HFFc6 (cell line): ENCODE measurements at places on chromosomes 11 and 22.

DNA sequence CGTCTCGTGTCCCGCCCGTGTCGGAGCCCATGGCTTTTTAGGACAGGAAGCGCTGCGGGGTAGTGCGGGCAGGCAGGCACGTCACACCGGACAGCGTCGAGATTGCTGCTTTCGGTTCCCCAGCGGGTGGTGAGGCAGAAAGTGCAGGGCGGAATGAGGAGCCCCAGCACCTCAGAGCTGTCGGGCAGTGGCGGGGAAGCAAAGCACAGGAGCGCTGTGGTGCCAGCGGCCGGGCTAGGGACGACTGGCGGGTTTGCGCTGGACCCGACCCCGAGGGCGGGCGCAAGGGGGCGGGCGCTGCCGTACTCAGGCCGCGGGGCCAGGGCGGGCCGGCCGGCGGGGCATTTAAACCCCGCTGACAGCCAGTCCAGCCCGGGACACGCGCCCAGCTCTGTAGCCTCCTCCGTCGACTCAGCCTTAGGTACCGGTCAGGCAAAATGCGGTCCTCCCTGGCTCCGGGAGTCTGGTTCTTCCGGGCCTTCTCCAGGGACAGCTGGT, at the start of gene SLC37A2:
TSS of gene SLC37A2 (plus strand) at position 375 of the 498 bp plus-strand sequence. CDS start at position 438, 63 bp downstream.
- peak; percentile 36 for DNase-seq

DNA sequence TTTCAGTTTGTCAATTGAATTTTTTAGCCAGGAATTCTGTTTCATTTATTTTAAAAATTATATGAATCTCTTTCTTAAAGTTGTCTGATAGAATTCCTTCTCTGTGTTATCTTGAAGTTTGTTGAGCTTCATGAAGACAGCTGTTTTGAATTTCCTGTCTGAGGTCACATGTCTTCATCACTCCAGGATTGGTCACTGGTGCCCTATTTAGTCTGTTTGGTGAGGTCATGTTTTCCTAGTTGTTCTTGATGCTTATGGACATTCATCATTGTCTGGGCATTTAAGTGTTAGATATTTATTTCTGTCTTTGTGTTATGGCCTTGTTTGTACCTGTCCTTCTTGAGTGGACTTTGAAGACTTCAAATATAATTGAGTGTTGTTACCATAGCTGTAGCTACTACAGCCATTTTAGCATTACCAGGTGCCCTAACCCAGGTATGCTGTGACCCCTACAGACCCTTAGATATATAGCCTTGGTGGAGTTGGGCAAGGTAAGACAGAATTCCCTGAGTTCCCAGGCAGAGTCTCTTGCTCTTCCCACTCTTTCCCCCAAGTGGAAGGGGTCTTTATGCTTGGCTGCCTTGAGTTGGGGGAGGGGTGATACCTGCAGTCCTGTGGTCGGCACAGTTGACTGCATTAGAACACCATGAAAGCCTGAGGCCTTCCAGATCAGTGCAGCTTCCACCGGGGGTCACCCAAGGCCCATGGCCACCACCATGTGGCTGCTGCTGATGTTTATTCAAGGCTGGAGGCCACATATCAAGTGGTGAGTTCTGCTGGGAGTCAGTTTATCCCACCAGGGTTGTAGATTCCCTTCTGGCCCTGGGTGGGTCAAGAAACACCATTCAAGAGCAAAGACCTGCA, 229.6 kb downstream of the DYNC2H1 start:
- DNase-seq = peak; percentile 58

DNA sequence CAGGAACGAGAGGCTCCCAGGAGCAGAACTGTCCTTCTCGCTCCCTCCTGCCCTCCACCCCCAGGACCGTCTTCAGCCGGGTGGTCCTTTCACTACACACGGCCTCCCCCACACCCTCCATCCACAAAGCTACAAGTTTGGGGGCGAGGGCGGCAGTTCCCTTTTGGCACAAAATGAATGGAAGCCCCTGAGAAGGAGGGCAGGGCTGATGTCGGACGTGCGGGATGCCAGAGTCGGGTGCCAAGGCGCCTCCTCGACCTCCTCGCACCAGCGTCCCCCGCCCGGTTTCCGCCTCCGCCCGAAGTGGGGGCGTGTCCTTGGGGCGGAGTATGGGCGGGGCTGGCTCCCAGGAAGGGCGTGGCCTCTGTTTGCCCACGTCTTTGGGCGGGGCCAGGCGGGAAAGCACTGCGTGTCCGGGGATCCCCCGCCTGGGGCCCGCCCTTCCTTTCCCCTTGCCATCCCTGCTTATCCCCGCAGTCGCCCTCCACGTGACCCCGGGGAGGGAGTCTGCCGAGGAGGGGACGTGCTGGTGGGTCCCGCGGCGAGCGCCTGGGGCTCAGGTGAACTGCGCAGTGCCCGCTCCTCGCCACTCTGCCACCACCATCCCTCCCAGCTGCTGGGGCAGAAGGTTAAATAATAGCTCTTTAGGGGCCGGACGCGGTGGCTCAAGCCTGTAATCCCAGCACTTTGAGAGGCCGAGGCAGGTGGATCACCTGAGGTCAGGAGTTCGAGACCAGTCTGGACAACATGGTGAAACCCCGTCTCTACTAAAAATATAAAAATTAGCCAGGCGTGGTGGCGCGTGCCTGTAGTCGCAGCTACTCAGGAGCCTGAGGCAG, 937 bp upstream of the EFEMP2 start:
- peak; percentile 86 for DNase-seq

DNA sequence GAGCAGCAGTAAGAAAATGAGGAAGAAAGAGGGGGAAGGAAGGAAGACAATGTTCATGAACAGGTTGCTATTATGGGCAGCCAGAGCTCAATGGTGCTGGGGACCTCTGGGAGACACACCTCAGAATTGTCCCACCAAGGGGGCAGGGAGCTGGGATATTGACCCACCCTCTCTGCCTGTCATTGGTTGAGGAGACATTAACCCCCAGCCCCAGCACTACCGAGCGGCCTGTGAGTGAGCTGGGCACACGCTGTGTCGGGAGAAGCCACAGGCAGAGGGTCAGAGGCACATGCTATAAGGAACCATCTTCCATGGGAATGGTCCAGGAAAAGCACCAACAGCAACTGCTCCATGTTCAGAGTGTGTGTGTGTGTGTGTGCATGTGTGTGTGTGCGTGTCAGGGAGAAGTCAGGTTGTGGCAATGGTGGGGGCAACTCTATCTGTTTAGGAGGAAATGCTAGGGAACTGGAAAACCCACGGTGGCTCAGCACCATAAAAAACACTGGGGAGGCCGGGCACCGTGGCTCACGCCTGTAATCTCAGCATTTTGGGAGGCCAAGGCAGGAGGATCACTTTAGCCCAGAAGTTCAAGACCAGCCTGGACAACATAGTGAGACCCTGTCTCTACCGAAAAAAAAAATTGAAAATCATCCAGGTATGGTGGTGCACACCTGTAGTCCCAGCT, 49.2 kb downstream of the CD6 start:
- DNase-seq = no peak

- no peak for DNase-seq
Observed at GRCh38 chr22:37500745-37501609, 14.8 kb upstream of the MFNG start.

- DNase-seq = no peak
Observed at GRCh38 chr11:90434858-90435257, 212.0 kb upstream of the CHORDC1 start.

DNA sequence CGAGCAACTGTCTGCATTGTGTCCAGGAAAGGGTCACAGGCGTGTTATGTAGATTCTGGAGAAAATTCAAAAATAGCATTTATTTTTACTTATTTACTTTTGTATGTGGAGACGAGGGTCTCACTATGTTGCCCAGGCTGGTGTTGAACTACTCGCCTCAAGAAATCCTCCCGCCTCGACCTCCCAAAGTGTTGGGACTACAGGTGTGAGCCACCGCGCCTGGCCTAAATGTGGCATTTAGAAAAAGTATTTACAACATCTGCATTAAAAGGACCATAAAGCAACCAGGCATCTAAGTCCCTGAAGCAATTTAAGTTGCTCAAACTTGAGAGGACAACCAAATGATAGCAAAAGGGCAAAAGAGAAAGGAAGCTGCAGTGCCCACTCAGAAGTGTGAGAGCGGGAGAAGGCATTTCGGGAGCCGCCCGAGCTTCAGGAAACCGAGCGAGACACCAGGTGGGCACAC, 595 bp downstream of the TRIM66 start:
- no peak for DNase-seq

GRCh38 chr11:132357811-132358572, 987.6 kb downstream of the NTM start:
- DNase-seq = no peak

GRCh38 chr11:86067009-86067850, 1.7 kb downstream of the PICALM start:
- no peak for DNase-seq

- no peak for DNase-seq
Observed at GRCh38 chr11:75301131-75301530, 50.3 kb downstream of the ARRB1 start.

DNA sequence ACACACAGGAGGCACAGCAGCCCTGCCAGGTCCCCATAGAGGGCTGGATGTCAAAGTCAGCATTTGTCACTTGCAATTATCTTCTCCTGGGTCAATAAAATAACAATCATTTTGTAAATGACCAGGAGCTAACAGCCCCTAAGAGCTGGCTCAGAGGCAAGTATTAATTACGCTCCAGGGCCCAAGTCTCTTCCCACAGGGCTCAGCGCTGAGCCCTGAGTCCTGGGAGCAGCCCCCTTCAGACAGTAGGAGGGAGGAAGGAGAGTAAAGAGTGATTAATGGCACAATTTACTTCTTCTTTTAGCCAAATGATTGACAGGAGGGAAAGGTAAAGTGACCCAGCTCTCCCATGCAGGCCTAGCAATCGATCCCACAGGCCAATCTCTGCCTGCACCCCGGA, 99.0 kb upstream of the DRD2 start:
- DNase-seq = no peak

DNA sequence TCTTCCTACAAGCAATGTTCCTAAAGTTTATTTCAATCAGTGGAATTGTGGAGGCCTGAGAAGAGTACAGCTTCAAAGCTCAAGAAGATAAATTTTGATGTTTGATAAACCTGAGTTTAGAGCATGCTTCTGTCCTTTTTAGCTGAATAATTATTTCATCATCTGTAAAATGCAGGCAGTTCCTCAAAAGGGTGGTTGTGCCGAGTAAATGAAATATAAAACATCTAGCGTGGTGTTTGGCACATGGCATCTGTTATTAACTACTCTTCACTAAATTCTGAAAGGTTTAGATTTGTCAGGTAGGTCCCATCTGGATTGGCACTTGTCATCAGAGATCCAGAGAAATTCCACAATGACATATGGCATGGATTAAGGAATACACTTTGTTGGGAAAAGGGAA, 155.1 kb downstream of the DDX10 start:
- DNase-seq = no peak

DNA sequence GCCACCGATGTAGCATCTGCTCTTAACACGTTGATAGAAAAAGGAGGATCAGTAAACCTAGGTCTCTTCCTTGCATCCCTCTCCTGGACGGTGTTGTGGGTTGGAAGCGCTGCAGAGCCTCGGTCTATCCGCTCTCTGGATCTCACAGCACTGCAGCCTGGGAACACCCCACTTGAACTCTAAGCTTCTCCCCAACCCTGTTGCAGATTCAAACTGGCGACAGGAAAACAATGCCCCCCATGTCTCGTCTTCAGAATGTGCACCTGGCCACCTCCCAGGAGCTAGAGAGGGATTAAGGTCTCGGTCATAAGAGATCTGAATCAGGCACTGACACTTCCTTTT, 454 bp downstream of the TMEM218 start:
- DNase-seq = no peak

GRCh38 chr11:73343076-73343873, 32.9 kb upstream of the RELT start:
- DNase-seq = no peak

- DNase-seq = no peak
Observed at GRCh38 chr11:59459916-59460315, 3.2 kb downstream of the OR4D6 start.

DNA sequence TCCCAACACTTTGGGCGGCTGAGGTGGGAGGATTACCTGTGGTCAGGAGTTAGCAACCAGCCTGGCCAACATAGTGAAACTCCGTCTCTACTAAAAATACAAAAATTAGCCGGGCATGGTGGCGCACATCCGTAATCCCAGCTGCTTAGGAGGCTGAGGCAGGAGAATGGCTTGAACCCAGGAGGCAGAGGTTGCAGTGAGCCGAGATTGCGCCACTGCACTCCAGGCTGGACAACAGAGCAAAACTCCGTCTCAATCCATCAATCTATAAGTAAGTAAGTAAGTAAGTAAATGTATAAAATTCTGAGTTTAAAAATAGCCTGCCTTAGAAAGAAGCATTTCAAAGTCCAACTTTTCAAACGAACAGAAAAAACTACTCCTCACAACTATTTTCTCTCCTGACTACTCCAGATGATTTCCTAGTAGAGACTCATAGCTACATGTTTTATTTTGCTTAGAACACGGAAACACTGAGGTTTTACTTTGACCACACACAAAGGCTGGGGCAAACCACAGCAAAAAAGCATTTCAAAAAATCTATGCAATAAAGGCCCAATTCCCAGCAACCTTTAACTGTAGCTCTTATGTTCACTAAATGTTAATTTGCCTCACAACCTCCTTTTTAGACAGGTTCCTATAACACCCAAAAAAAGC, 16.3 kb downstream of the SPTY2D1 start:
- DNase-seq = no peak

DNA sequence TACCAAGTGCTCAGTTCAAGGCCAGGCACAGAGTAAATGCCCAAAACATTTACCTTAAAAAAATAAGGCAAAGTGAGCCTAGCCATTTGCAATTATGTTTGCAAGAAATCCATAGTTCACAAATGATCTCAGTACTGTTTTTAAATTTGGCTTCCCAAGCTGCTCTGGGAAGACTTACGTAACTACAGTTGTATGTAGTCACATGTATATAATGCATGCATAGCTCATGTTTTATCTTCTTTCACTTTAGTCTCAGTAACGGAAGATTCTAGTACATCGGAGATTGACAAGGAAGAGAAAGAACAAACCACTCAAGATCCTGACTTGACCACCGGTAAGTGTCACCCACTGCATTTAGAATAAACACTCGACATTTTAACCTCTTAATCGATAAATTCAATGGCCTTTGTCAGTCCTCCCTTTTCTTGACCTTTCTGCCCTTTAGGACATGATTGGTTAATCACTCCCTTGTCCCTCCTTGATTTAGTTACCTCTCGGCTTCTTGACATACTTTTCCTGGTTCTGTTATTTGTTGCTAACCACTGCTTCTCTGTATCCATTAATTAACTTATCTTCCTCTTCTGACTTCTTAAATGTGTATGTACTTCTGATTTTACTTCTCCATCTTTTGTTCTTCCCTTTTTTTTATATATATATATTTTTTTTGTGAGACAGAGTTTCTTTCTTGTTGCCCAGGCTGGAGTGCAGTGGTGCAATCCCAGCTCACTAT, 18.0 kb upstream of the JHY start:
- no peak for DNase-seq

DNA sequence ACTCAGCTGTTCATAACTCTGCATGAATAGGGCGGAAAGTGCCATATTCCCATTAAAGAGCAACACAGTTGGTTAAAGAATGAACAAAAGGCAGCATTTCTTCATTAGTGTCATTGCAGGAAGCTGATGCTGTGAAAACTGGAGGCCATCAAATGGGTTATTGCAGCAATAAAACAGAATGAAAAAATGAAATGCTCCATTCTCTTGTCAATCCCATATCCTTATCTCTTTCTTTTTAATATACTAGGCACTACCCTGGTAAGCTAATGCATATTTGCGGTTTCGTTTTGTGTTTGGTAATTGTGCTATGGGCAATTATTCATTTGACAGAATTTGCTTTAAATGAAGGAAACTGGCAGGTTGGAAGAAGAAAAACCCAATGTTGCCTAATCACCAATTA, 25.3 kb downstream of the C11orf71 start:
- DNase-seq = no peak
